Caco-2 (cell line): ENCODE measurements at places on chromosomes 13 and 19.

DNA sequence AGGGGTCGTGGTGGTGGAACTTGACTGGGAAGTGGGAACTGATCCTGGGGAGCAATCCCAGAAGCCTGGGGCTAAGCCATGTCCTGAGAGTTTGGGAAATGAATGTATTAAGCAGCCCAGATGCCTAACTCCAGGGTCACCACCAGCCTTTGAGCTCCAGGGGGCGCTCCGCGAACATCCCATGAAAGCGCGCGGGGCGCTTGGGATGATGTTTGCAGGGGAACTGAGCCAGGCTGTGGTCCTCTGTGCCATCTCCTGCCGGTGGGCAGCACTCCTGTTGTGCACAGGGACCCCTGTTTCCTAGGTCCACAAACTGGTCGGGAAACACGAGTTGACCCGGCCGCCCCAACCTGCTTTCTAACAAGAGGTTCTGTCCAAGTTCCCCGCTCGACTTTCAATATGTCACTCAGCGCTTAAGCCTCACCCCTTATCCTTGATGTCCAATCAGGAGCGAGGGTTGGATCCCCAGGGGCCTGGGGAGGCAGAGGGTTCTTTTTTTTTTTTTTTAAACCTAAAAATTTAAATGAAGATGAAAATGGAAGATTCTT, 14.4 kb downstream of the LEUTX start:
- DNase-seq, result peak; percentile 77

DNA sequence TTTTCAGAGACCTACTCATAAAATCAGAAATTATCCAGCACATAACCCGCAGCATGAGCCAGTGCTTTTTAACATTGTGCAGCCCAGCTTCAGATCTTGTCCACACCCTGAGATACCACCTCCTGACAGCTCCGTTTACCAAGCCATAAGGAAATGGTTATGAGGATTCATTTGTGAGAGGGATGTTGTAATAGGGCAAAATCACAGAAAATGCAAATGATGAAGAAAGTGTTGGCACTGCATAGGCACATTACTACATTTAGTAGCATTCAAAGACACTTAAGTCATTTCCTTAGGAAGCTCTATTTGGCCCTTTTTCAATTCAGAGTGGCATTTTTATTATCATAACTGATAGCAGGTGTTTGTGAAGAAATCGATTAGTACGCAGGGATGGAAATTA, 277.5 kb downstream of the DNAJC15 start:
- DNase-seq, result no peak

- DNase-seq, result no peak
Observed at GRCh38 chr13:45508776-45509175, 44.0 kb downstream of the COG3 start.

GRCh38 chr19:50639121-50640112, at the start of gene SYT3:
TSS of gene SYT3 (minus strand) at chr19:50639881. CDS start at chr19:50637411, 2,470 bp downstream.
- peak; percentile 70 for DNase-seq

GRCh38 chr13:69948016-69948415, 159.6 kb upstream of the ATXN8OS start:
- no peak for DNase-seq

DNA sequence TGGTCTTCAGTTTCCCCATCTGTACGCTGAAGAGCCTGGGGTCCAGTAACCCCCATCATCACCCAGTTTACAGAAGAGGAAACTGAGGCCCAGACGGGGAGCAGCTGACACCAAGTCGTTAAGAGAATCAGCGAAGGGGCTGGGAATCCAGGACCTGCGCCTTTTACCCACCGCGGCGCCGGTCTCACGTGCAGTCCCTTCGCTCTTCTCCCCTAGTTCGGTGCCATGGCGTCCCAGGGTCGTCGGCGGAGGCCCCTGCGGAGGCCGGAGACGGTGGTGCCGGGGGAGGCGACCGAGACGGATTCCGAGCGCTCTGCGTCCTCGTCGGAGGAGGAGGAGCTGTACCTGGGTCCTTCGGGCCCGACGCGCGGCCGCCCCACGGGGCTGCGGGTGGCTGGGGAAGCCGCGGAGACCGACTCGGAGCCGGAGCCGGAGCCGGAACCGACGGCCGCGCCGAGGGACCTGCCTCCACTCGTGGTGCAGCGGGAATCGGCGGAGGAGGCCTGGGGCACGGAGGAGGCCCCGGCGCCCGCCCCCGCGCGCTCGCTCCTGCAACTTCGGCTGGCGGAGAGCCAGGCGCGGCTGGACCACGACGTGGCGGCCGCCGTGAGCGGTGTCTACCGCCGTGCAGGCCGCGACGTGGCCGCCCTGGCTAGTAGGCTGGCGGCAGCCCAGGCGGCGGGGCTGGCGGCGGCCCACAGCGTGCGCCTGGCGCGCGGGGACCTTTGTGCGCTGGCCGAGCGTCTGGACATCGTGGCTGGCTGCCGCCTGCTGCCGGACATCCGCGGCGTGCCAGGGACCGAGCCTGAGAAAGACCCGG, 698 bp downstream of the BLOC1S3 start:
- DNase-seq, result peak; percentile 57

GRCh38 chr13:38970380-38971051, 20.1 kb downstream of the STOML3 start:
- peak; percentile 18 for DNase-seq

- no peak for DNase-seq
Observed at GRCh38 chr13:38167164-38167822, 182.4 kb upstream of the UFM1 start.

- no peak for DNase-seq
Observed at GRCh38 chr19:3138268-3138667, 2.4 kb downstream of the GNA15 start.

GRCh38 chr13:92473765-92474475, 752.7 kb upstream of the GPC6 start:
- peak; percentile 51 for DNase-seq

DNA sequence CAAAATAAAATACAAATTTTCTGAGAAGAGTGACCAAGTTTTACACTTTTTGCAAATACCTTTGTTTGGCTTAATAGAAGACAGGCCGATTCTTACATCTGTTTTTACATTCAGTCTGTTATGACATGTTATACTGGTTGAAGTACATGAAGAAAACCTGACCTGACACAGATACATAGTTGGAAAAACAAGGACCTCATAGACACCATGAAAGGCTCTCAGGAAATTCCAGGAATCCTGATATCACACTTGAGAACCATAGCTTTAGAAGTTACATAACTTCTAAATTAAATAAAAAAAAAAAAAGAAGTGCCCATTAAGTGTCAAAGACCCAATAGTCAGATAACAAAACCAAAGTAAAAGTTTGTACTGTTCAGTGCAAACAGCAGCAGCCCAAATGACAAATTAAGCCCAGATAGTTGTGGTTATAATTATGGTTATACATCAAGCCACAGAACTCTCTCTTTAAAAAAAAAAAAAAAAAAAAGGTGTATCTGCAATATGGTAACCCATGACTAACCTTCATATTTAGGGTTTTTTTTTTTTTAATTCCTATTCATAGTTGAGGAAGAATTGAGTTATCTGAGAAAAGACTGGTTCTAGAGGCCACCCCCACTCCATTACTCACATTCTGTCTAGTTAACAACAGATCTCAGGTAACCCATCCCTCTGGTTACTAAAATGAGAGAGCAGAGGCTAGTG, 19.8 kb downstream of the RBM26 start:
- no peak for DNase-seq

- DNase-seq, result no peak
Observed at GRCh38 chr13:21365574-21365973, 93.5 kb downstream of the ZDHHC20 start.

- no peak for DNase-seq
Observed at GRCh38 chr13:50357586-50358118, 342.4 kb downstream of the KCNRG start.

GRCh38 chr19:51365965-51366388, at the start of gene ETFB:
TSS of gene ETFB (minus strand) at chr19:51366388. CDS start at chr19:51366326, 62 bp downstream.
- no peak for DNase-seq

GRCh38 chr19:35533822-35534392, 651 bp downstream of the GAPDHS start:
- no peak for DNase-seq

DNA sequence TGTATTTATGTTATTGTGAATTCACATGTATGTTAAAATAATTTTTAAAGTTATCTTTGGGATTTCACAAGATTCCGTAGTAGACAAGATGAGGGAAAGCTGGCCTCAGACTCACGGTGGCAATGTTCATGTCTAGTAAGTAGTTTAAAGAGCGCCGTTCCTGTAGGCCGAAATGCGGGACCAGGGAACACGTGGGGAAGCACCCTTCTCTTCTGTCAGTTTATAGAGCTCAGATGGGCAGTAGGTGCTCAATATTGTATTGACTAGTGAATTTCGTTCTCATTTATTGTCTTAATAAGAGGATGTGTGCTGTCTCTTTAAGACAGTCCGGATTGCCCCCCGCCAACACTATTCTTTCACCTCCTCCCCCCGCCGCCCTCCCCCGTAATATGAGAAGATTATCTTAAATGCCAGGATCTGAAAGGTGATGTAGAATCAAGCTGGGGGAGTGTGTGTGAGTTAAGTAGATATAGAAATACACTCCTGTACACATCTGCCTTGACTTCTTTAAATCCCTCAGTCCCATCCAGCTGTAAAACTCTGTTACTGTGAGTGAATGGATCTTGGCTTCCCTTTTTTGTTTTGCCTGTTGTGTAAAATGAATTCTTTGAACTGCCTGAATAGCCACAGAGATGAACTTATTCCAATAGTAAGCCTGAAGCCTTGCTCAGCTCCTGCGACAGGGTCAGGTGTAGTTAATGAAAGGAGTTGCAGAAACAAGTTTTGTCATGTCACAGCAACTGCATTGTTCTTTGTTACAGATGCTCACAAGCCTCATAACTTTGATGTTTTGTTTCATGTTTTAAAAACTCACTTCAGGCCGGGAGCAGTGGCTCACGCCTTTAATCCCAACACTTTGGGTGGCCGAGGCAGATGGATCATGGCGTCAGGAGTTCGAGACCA, 1.3 kb downstream of the LAMP1 start:
- no peak for DNase-seq

DNA sequence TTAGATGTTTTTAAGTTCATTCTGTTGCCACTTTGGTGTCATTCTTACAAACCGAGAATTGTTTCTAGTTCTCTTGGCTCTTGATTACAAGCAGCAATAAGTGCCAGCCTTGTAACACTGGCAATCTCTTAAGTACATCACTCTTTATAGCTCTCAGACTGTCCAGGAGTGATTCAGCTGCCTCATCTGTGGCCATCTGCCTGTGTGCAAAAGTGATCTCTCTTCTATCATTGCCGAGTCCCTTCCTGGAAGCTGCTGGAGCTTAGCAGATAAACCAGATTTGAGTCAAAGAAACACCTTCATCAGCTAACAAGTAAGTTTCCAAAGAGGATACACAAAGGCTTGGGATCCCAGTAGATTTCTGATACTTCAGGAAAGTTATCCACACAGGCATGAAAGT, 23.2 kb downstream of the STOML3 start:
- no peak for DNase-seq

DNA sequence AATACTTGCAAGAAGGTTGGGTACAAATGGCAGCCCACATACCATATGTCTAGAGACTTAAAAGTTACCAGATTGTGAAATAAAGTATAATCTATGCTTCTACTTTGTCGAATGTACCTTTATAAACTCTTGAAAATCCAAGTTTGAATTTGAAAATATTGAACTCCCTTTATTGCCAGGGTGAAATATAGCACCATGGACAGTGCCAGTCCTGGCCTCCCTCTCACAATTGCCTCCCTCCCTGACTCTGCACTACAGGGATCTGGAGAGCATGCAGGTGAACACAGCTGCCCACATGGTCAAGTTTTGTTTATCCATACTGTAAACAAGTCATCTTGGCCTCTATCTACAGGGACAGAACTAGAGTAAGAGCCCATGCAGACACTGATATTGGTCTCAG, 394.1 kb upstream of the SLITRK6 start:
- no peak for DNase-seq

DNA sequence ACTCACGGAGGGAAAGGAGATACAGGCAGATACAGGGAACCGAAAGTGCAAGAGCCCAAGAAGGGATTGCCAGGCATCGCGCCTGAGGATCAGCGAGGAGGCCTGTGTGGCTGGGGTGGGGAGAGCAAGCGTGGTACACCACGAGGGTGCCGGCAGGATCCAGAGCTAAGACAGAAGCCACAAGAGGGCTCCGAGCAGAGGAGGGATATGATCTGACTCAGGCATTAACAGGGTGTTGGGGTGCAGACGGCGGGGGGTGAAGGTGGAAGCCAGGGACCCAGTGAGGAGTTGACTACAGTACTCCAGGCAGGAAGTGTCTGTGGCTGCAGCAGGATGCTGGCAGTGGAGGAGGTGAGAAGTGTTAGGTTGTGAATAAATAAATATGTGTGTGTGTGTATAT, 5.4 kb upstream of the PPP1R37 start:
- no peak for DNase-seq

DNA sequence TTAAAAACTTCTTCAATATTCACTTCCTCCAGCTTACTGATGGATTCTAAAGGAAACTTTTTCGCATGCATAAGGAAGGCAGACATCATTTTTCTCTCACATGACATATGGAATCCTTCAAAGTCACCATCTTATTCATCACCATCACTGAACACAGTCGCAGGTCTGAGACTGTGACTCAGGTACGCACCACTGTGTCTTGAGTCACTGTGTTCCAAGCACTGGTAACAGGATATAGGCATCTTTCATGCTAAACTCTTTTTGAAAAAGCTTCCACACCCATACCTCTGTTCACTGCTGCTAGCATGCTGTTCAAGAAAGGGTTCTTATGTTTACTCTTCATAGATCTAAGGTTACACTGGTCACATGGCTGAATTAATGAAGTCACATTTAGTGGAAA, 67.0 kb upstream of the SIAH3 start:
- DNase-seq, result no peak

DNA sequence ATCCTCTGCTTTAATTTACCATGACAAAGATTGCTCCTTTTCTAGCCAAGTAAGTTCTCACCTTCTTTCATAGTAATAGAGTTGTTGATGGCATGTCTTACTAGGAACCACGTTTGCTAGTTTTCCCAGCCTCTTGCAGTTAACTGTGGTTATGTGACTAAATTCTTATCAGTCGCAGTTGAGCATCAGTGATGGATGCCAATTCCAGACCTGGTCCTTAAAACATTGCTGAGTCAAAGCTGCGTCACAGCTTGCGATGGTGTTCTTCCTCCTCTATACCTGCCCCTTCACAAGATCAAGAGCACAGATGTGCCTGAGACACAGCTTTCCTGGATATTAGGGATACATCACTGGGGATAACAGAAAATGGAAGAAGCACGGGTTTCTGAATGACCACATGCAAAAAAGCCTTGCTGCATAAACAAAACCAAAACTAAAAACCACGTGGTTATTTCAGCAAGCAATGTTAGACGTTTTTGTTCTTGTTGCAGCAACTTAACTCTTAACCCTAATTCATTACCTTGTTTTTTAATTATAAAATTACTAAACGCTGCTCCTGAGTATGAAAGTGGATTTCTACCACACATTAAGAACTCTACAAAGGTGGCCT, 97.6 kb upstream of the DACH1 start:
- DNase-seq, result no peak

GRCh38 chr19:38394488-38394887, 6.0 kb downstream of the SPRED3 start:
- no peak for DNase-seq

- no peak for DNase-seq
Observed at GRCh38 chr19:3178377-3178972, at the start of gene S1PR4. TSS of gene S1PR4 (plus strand) at chr19:3178769. CDS start at chr19:3178793, 24 bp downstream.

GRCh38 chr13:21684576-21684975, 13.7 kb downstream of the FGF9 start:
- no peak for DNase-seq

- no peak for DNase-seq
Observed at GRCh38 chr13:35514801-35515502, 38.5 kb upstream of the MAB21L1 start.
